ENCODE measurements at places on chromosomes 6 and 20.

GRCh38 chr20:48791014-48791413, 36.8 kb downstream of the PREX1 start:
- DNase-seq, result no peak

GRCh38 chr20:34549291-34549928, 9.1 kb upstream of the MAP1LC3A start:
- DNase-seq, result peak; percentile 73

GRCh38 chr6:11622156-11622555, 84.6 kb downstream of the TMEM170B start:
- no peak for DNase-seq

- DNase-seq, result peak; percentile 16
Measured at GRCh38 chr6:13453771-13454251, 33.6 kb downstream of the GFOD1 start.

GRCh38 chr6:106488494-106489370, 128.2 kb downstream of the CRYBG1 start:
- DNase-seq, result no peak

DNA sequence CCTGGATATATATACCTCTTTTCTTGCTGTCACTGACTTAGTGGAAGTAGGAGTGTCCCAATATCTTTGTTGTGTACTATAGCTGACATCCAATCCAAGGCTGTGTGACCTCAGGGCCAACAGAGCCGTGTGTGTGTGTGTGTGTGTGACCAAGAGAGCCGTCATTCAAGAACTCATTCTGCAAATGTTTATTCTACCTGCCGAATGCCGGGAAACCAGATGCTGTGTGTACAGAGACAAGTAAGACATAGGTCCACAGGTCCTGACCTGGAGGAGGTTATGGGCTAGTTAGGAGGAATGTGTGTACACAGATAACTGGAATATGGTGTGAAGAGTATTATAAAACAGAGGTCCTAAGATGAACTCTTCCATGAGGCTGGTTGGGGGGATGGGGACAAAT, 190.0 kb downstream of the DHX35 start:
- DNase-seq, result no peak

- no peak for DNase-seq
Measured at GRCh38 chr20:55437798-55438415, 567.4 kb downstream of the CBLN4 start.

DNA sequence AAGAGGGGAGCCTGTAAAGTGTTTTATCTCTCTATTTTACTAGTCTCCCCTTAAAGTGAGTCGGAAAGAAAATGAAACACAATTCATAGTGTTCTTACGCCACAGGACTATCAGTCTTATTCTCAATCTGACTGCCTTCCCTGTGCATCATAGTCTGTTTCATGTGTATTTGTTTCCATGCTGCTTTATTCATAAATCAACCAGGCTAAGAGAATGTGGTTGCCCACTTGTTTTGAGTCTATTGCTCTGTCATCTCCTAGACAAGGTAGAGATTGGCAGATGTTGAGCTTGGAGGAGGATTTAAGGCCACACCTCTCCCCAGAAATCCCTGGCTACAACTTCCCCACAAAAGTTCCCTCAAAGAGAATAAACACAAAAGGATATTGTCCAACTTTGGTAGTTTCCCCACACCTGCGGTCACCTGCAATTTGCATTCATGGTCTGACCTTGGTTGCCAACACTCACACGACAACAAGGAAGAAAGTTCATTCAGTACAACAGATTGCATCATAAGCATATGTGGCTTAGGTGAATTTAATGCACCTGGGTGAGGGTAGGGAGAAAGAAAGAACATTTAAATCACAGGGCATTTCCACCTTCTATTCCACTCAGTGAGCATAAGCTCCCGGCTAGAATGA, 167.1 kb upstream of the FBXL4 start:
- no peak for DNase-seq

- no peak for DNase-seq
Measured at GRCh38 chr6:160036790-160037206, 67.9 kb downstream of the IGF2R start.

DNA sequence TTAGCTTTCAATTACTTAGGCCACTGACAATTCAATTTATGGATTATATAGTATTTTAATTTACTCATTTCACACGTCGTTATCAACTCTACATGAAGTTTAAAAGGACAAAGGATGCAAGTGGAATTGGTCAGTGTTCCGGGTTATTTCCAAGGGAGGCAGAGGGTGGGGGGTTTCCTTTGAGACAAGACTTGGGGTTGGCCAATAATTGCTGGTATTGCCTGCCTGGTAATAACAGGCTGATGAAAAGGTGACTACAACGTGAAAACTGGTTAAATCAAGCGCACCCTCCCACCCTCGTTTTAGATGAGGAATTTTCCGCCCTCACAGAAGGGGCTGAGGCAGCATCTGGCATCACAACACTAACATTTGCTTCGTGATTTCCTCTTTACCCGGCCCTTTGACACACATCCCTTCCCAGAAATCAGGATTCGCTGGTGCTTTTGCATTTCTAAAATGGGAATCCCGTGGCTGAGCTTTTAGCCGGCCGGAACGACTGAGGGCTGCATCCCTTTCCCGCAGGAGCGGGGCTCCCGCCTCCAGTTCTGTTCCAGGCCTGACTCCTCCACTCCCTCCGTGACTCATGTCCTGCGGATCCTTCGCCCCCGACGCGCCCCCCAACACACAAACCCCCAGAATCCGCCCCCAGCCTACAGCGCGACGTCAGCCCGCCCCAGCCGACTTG, 999 bp upstream of the PIM1 start:
- DNase-seq, result peak; percentile 72

DNA sequence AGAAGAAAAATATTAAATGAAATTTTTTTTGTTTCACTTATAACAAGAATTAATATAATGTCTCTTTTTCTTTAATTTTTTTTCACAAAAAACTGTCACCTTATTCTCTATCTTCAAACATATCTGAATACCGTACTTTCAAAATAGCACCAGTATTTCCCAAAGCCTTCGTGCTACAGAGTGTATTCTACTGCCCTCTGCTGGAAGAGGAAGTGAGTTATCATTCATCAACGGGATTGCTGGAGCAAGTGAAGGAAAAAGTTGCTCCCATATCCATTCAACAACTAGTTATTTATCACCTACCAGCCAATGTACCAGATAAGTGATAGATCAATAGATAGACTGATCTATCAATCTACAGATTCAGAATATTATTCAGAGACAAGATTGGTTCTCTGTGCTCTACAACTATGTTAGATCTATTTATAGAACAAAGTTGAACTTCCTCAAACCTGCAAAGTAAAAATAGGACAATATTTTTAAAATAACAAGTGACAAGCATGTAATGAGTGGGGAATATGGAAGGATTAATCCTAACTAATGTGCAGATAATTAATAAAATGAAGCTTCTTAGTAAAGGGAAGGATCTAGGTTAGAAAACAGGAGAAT, 26.7 kb upstream of the TFAP2B start:
- DNase-seq, result no peak

DNA sequence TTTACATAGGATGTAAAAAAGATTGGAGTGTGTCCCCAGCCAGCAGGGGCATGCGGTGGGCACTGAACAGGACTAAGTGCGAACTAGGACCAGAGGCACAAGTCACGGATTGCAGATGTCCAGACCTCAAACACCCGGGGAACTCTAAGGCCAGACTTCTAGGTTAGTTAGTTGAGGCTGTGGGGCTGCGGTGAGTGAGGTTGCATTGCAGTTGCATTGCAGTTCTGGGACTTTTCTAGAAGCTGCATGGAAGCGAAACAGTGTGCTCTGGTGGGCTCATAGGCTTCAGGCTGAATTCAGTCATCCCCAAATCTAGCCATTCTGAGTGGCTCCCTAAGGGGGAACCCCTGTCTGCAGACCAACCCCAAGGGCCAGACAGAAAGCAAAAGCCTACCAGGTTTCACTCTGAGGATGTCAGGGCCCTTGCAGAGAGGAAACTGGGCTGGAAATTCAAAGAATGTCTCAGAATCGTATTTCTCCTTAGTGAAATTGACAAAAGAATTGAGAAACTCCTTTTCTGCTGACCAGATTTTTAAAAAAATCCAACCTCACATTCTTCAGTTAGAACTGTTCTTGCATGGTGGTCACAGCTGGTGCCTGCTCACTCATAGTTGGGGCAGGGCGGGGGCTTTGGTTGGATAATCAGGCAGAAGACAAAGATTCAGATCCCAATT, 182.8 kb downstream of the ZDHHC14 start:
- no peak for DNase-seq

DNA sequence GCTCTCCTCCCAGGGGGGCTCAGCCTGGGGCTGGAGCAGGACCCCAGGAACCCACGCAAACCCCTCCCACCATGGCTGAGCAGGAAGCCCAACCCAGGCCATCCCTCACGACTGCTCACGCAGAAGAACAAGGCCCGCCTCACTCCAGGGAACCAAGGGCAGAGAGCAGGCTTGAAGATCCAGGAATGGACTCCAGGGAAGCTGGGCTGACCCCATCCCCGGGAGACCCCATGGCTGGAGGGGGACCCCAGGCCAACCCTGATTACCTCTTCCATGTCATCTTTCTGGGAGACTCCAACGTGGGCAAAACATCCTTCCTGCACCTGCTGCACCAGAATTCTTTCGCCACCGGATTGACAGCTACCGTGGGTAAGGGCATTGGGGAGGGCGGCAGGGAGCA, 24.7 kb downstream of the RAB44 start:
- DNase-seq, result no peak

DNA sequence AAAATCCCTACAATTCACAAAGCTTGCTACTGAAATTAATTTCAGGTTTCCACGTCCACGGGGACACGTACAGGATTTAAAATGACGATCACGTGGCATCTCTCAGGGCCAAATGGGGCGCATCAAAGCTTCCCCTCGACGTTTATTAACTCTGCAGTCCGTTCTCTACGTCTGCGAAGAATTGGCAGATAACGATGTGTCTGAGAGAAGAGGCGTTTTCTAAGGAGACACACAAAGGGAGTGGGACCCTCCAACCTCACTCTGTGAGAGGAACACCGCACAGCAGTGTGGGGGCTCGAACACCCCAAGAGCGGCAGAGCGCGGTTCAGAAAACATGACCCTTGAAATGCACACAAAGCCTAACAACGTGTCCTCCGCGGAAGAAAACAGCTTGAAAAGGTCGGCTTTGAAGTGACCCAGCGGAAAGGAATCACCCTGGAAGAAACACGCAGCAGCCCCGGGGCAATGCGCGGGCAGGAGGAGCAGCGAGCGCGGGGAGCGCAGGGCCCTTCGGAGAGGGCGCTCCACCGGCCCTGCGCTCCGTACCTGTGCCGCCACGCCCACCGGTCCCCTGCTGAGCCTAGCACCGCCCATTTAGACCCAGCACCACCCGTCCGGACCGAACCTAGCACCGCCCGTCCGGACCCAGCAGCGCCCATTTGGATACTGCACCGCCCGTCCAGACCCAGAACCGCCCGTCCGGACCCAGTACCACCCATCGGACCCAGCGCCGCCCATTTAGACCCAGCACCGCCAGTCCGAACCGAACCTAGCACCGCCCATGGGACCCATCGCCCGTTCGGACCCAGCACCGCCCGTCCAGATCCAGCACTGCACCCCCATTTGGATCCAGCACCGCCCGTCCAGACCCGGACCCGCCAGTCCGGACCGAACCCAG, 1.1 kb upstream of the AFDN start:
- peak; percentile 28 for DNase-seq
